ENCODE measurements at places on chromosomes 6 and 20.

DNA sequence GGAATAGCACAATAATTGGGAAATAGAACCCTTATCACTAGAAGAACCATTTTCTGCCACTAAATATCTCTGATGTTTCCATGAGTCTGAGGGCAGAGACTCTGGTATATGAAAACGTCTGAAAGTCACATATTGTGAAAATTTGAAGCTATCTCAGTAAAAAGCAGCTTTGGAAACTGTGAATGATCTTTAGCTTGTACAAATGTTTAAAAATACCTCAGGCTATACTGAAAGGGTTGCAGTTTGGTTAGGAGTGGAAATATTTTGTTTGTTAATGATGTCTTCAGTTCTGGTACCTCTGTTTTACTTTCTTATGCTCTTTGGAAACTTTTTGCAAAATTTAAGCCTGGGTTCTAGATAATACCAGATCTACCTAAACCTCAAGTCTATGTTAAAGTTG, 135.0 kb downstream of the SLC16A10 start:
- DNase-seq: no peak

- DNase-seq: no peak
Measured at GRCh38 chr6:1670711-1671462, 61.2 kb downstream of the FOXC1 start.

DNA sequence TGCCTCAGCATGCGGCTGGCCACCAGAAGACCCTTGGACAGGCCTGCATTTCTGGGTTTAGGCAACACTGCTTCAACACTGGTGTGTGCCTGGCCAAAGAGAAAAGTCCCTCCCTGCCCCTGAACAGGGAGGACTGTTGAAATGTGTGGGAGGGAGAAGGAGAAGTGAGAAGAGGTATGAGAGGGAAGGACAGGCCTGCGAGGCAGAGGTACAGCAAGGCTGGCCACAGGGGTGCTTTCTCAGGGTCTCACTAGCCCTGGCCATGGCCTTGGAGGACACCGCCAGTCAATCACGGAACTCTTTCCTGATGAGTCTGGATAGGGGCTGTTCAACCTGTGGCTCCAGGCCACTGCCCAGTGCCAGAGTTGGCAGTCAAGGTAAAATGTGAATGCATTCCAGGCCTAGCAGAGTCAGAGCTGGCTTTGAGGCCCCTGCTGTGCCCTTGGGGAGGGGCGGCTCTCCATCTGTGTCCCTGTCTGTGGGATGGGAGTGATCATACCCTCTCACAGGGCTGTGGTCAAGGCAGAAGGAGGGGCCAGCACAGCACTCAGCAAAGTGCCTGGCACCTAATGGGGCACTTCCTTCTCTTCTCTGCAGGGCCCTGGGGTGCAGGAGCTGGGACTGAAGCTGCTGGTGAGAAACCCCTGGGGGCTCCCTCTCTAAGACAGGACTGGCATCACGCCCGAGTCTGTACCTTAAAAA, 43.2 kb upstream of the CDH22 start:
- no peak for DNase-seq

- no peak for DNase-seq
Measured at GRCh38 chr6:87791982-87792381, 89.9 kb upstream of the AKIRIN2 start.

GRCh38 chr20:58374027-58374850, 14.8 kb upstream of the VAPB start:
- DNase-seq: no peak

DNA sequence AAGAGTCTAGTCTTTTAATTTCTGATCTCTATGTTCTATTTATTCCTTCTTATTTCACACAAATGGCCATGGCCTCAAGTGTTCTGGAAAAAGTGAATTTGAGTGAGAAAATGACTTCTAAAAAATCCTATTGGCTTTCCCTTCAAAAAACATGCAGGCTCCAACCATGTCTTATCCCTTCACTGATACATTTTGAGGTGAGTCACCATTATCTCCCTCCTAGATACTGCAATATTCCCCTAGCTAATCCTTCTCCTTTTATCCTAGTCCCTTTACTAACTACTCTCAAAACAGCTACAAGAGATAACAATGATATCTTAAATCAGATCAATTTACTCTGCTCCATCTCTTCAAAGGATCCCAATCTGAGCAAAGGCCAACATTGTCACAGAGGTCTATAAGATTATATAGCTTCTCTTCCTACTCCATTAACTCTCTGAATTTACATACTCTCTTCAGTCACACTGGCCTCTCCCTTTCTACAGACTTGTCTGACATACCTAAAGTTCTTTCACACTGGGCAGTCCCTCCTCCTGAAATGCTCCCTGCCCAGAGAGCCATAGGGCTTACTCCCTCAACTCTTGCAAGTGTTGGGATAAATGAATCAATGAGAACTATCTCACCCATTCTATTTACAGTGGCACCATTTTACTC, 129.2 kb downstream of the TENT5A start:
- DNase-seq: no peak

- no peak for DNase-seq
Measured at GRCh38 chr20:1808101-1808500, 87.1 kb upstream of the SIRPA start.

DNA sequence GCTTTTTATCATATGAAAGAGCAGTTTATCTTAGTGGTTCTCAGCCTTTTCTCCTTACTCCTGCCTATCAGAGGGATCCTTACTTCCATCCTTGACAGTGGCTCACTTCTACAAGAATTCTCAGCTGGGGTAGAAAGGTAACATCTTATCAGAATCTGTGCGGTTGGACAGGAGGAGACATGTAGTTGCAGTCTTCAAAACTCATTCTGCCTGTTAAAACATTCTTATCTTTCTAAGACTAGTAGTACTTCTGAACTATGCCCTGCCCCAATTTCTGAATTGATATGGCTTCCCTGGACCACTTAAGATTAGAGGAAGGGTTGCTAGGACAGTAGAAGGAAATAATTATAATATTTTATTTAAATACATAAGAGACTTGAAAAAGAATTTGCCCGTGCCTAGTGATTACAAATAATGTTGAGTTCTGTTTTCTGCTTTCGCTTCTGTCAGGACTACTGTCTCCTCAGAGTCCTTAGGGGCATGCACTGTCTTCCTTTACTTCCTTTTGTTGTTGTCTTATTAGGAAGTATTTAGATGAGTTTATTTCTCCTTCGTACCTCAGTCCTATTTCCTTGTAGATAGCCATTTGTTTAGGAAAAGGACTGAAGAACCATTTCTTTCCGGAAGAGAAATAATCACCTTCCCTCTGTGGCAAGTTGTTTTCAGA, 24.9 kb downstream of the BLTP3A start:
- no peak for DNase-seq

GRCh38 chr6:157597461-157598312, 216.7 kb downstream of the ZDHHC14 start:
- DNase-seq: no peak

GRCh38 chr20:10060226-10060625, 25.4 kb downstream of the ANKEF1 start:
- no peak for DNase-seq

DNA sequence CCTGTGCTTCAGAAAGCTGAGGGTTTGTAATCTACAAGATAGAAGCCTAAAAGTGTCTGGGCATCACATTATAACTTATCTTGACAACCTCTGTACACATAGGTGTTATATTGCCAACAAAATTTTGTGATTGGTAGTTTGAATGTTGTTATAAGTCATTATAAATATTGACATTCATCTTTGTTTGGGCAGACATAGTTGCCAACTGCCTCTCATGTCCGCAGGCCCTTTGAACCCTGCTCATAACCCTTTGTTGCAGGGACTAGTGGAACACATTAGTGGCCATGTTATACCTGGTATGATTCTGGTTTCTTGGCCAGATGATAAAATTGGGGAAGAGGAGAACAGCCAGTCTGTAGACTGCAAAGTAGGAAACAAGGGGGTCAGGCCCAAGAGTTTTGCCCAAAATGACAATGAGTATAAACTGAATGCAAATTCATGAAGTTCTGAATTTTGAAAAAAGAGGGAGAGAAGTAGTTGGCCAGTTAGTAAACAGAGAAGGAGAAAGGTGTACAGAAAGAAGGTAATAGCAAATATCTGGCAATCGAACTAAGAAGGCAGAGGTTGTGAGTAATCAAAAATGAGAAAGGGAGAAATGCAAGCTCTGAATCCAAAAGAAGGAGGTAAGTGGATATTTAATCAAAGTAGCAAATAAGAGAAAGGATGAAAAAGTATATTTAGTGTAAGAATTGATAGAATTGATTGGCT, 21.6 kb upstream of the LMBRD1 start:
- no peak for DNase-seq

DNA sequence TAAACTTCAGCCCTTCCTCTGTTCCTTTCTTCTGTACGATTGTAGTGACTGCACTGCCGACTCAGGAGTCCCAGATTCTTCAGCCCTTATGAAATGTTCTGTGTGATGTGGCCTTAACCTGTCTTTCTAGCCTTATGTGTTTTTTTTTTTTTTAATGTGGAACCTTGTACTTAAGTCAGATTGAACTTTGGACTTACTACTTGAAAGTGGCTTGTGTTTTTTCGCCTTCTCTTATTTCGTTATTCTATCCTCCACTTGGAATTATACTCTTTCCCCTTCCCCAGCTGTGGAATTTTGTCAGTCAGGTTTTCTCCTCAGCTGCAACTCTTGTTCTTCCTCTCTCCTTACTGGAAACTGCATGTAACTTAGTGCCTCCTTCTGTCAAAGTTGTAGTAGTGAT, 8.8 kb downstream of the CEP43 start:
- no peak for DNase-seq

GRCh38 chr6:24252280-24252679, 105.6 kb downstream of the DCDC2 start:
- DNase-seq: no peak

DNA sequence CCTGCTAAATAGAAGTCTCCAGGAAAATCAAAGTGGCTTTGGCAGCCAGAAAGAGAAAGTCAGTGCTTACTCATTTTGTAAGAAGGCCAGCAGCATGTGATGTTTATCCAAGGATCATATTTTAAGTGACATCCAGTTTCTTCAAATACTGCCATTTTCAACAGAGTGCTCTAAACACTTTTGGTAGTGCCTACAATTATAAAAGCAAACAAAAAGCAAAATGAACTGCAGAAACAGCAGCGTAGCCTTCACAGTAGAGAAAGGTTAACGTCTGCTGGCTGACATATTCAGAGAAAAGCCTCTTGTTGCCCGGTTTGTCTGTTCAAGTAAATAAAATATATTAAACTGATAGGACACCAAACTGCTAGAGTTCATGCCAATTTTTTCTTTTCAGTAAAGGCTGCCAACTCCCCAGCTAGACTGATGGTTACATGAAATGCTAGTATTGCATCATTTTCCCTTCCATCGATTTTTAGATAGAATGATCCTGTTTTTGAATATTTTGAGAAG, 705.7 kb upstream of the SLC35B3 start:
- DNase-seq: no peak

GRCh38 chr6:160261991-160262680, 3.5 kb upstream of the SLC22A2 start:
- no peak for DNase-seq

DNA sequence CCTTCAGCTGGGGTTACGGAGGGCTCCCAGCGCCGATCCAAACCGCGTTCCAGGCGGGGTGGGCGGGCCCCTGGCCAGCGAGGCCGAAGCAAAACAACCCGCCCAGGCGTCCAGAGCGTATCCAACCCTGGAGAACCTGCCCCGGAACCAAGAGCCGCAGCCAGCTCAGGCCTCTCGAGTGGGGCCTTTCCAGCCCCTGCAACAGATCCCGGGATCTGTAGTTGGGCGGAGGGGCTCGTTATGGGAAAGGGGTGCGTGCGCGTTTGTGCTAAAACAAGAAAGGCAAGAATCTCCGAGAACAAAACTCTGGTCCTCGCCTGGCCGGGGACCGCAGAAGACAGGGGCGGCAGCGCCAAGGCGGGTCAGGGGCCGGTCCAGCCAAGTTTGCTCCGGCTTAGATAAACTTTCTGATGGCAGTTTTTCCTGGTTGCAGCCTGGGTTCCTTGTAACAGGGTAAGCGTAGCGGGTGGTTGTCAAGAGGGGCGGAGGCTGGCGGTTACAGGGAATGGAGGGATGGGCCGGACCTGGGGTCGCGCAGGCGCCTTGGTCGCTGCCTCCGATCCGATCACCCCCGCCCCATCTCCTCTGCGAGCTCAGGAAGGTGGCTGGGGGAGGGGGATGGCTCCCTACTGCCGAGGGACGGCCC, 448 bp upstream of the RIN2 start:
- DNase-seq: no peak

DNA sequence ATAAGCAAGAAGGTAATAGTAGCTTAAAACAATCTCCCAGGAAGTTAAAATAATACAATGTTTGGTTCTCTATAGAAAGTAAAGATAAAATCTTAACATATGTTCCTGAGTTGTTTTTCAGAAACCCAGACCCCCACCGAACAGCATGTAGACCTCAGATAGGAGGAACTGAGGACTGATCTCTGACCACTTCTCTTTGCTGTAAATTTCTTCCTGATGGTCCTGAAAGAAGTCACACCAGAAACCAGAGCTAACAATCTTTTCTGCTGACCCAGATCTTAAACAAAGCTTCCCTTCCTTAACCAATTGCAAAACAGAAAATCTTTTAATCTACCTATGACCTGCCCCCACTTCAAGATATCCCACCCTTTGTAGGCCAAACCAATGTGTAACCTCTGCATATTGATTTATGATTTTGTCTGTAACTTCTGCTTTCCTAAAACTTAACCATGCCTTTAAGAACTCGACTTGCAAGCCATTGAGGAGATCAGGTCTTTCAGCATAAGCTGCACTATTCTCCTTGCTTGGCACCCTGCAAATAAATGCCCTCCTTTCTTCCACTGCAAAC, 21.9 kb upstream of the BEND6 start:
- DNase-seq: no peak

DNA sequence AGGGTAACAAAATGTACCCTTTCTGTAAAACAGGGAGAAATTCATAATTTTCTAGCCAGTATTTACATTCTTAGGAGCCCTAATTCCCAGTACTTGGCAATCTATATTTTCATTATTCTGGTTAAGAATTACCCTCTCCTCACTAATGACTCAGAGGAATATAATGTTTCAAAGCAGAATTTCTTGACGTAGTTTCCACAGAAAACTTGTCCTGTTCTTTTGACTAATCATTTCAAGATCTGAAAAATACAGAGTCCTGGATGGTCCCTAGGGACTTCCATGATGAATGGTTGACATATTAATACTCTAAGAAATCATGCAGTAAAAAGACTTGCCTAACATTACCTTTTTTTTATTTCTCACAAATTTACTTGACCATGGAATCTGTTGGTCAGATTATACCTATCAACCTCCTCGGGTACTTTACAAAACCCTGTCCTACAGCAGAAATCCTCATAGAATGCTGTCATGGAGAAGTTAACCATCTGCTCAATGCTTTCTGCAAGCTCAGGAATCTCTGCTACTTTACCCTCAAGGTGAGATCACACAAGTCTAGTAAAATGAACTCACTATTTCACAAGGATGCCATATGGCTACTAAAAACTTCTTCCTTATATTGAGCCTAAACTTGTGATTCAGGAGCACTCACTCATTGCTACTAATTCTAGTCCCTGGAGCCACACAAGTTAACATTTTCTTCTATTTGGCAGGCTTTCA, 202.1 kb upstream of the CNR1 start:
- no peak for DNase-seq

GRCh38 chr20:62141043-62141396, 2.2 kb downstream of the PSMA7 start:
- no peak for DNase-seq

GRCh38 chr6:76592566-76592965, 520.1 kb upstream of the IMPG1 start:
- DNase-seq: no peak

GRCh38 chr6:10894958-10895357, 8.1 kb downstream of the SYCP2L start:
- DNase-seq: no peak

Measured in GM19239 (cell line).